ENCODE measurements at places on chromosomes 16 and 17.

DNA sequence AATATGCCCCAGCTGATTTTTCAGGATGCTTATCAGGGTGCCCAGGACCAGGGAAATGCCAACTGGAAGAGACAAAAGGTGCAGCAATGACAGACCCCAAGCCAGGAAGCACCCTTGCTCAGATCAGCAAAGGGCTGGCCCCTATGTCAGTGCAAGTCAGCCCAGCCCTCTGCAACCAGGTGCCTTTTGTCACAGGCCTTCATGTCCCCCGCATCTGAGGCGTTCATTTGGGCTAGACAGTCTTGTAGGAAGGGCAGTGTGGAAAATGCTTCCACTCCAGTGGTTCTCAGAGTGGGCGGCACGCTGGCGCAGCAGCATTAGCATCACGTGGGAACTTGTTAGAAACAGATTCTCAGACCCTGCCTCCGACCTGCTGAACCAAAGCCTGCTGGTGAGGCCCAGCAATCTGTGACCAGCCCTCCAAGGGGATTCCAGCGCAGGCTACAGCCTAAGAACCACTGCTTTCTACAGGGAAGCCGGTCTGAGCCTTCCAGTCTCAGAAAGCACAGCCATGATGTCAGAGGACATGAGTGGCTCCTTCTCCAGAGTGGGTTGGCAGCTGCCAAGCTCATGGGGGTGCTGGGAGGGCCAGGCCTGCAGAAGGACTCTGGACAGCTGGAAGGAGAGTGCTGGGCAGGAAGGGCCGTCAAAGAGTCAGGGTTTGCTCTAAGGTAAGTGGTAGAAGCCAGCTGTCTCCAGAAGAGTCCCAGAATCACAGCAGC is 13.1 kb downstream of the SLC47A2 start:
- DNase-seq: no peak

- no peak for DNase-seq
Measured at GRCh38 chr16:26087091-26087490, 395.3 kb downstream of the HS3ST4 start.

DNA sequence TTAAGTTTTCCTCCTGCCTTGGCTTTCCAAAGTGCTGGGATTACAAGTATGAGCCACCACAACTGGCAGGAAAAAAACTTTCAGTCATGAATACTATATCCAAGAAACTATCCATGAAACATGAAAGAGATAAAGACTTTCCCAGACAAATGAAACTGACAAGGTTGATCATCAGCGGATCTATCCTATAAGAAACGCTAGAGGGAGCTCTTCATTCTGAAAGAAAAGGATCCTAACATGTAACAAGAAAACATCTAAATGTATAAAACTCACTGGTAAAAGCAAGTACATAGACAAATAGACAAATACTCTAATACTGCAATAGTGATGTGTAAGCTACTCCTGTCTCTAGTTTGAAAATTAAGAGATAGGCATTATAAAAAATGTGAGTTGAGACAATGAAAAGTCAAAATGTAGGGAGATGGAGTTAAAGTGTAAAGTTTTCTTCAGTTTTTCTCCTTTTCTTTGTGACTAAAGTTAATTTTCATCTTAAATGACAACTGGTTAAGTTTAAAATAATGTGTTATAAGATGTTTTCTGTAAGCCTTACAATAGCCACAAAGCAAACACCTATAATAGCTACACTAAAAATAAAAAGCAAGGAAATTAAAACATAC is 79.6 kb upstream of the TEKT1 start:
- DNase-seq: peak; percentile 54

DNA sequence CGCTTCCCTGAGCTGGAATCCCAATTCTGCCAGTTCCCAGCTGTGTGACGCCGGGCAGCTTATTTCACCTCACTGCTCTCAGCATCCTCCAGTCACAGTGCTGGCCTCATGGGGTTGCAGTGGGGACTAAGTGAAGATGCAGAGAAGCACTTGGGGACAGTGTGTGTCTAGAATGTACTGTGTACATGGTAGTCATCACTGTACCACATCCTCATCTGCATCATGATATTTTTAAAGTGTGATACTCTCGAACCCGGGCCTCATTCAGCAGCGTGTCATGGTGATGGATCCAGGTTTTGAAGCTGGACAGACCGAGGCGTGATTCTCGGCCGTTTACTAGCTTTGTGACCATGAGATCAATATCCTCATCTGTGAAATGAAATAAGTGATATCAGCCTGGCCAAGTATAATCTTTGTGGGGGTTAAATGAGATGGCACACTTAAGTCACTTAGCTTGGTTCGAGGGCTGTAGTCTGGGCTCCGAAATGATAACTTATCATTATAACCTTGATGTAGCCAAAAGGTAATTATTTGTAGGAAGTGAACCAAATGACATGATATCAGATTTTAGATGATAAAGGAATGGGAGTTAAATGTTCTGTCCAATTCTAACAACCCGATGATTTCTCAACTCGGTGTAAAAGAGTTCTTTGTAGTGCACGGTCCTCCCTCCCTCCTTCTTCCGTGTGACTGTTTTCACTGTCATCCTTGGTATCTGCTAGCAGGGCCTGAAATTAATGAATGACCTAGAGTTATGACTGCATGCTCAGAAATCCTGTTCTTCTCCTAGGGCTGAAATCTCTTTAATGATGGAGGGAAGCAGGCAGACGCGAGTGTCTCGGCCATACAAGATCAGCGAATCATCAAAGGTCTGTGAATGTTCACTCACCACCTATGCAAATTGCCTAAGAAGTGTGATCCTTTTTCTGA is 2.0 kb downstream of the KLHL36 start:
- no peak for DNase-seq

- no peak for DNase-seq
Measured at GRCh38 chr16:15760129-15760528, 96.7 kb downstream of the MYH11 start.

- DNase-seq: no peak
Measured at GRCh38 chr17:62737513-62737912, 70.6 kb downstream of the MARCHF10 start.

- no peak for DNase-seq
Measured at GRCh38 chr17:45115871-45116270, 16.4 kb downstream of the PLCD3 start.
